Stimulated activated CD8-positive, alpha-beta memory T cell treated with anti-CD3 and anti-CD28 coated beads, Interleukin-4, amount 100 ng/mL, for 24 hours (primary cell): ENCODE measurements at places on chromosomes 3 and 15.

GRCh38 chr3:53807117-53807810, 39.0 kb downstream of the CHDH start:
- no peak for DNase-seq

- no peak for DNase-seq
Observed at GRCh38 chr3:175764722-175765121, 905.6 kb downstream of the NAALADL2 start.

- DNase-seq = no peak
Observed at GRCh38 chr3:125431391-125431790, 56.3 kb upstream of the ZNF148 start.

- no peak for DNase-seq
Observed at GRCh38 chr3:196754091-196754981, 14.7 kb downstream of the PAK2 start.

GRCh38 chr3:176167272-176167671, 1030.0 kb downstream of the TBL1XR1 start:
- DNase-seq = no peak

GRCh38 chr3:53730576-53730975, 115.6 kb downstream of the CHDH start:
- DNase-seq = no peak

DNA sequence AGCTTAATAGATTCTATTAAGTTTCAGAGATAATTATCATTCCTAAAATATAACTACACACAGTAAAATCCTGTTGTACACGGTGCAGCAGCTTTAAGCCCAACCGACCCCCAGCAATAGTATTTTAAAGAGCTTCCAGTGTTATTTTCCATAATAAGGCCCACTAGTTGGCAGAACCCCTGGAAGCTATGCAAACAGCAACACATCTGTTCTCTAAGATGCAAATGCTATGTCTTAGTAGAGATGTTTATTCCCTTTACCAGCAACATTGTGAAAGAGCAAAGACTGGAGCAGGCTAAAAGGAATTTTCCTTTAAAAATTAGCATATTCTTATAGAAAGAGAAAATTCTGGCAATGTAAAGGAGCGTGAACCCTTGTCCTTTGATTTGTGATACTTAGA, 819.7 kb upstream of the ALCAM start:
- DNase-seq = no peak

DNA sequence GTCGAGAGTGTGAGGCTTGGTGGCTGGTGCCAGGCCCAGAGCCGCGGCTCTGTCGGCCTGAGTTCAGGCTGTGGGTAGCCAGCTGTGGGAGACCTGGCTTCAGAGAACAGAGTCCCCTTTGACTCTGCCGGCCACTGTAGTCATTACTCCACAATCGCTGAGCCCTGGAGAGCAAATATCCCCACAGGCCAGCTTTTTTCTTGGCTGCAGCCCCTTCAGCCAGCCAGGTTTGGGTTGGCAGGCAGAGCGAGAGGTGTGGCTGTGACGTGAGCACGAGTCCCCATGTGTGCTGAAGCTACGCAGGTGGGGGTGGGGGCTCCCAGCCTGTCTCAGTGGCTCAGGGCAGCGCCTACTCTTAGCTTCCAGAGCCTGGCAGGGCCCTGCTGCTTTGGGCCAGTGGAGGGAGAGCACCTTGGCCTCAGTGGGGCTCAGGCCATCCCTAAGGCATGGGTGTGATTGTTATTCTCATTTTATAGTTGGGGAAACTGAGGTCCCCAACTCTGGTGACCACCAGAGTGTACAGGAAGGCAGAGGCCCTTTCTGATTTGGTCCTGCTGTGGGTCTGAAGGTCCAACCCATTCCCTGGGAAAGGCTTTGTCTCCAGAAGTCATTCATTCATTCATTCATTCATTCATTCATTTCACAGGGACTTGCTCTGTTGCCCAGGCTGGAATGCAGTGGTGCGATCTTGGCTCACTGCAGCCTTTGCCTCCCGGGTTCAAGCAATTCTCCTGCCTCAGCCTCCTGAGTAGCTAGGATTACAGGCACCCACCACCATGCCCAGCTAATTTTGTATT, 45.7 kb upstream of the LCTL start:
- no peak for DNase-seq

GRCh38 chr15:101669744-101670143, 17.6 kb upstream of the TM2D3 start:
- DNase-seq = no peak

DNA sequence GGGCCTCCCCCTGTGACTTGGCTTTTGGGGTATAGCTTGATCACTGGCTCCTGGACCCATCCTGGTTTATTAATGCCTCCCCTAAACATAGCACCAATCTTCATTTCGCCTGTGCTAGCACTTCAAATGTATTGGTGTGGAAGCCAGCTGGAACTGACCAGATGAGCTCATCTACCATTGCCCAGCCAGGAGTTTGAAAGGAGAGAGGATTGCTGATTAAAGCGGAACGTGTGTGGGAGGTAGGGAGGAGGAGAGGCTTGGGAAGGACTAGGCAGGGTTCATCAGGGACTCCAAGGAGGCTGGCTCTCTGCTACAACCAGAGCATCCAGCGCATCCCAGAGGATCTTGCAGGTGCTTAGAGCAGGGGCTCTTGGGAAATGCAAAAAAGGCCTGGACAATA, 34.4 kb upstream of the TLE3 start:
- DNase-seq = no peak
